ENCODE measurements at places on chromosomes 16 and 17.
A peak's percentile ranks its signal among the peaks of the same experiment; 100 is the strongest.

DNA sequence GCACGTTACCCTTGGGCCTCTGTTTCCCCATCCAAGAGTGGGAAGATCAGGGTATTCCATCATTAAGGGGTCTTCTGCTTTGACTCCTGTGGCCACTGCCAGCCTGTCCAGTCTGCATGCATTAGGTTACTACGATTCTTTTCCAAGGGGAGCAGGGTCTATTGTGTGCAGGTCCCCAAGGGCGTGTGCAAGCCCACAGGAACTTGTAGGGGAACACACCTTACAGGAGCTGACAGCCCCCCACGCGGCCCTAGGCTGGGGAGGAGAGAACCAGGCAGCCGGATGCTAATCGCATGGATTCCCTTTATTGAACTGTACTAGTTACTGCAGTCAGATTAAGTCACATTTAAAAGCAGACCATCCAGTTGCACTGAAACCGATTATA is 116.7 kb downstream of the C16orf78 start:
- no peak for DNase-seq

GRCh38 chr16:57643910-57644309 is 15.5 kb downstream of the ADGRG1 start:
- no peak for DNase-seq

DNA sequence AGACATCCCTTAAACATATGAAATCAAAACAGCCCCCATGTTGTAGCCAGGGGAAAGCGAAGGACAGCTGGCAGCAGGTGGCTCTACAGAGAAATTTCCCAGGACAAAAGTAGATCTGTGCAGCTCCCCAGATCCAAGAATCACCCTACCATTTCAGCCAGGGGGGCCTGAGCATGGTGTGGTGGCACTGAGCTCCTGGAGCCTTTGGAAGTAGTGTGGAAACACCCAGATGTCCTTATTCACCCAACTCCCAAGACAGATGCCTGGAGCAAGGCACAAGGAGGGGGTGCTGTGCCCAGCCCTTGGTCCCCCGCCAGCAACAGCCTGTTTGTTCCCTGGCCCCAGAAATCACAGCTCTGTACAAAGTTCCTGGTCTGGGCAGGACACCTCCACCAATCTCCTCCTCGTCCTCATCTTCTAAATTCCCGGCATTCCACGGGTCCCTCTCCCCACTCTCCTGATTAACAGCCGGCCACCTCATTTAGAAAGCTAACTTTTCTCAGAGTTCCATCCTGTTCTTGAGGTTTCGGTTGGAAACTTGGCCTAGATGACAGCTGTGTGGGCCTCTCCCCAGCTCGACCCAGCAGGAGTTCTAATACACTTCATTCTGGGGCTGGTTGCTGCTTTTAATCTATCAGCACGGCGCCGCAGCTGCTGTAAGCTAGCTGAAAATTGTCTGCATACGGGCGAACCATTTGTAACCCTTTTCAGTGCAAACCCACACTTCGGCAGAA is 191.1 kb downstream of the C16orf78 start:
- no peak for DNase-seq

- DNase-seq: no peak
Measured at GRCh38 chr17:5759501-5759925, 175.2 kb upstream of the NLRP1 start.

GRCh38 chr17:33015716-33016346 is 24.2 kb downstream of the SPACA3 start:
- no peak for DNase-seq

DNA sequence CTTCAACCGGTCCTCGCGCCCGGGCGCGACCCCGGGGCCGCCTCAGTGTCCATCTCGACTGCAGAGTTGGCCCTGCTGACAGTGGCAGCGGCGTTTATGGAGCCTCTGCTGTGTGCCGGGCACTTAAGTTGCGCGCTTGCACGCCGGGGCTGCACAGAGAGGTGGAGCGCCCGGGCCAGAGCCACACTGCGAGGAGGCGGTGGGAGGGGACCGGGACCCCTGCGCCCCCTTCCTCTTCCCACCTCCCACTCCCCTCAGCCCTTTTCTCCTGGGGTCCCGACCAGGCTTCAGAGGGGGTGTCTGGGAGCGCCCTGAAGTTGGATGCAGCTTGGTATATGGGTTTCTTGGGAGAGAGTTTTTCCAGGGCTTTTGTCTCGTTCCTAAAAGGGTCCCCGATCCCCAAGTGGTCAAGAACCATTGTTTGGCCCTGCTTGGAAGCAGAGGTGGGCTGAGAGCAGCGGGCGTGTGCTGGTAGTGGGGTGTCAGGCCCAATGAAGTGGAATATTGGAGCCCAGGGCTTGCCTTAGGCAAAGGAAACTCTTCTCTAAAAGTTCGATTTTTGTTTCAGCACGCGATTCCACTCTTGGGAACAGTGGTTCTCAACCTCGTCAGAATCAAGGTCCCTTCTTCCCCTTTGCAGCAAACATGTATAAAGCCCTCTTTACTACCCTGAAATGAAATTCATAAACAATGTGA is 605 bp downstream of the MRTFB start:
- DNase-seq: no peak

GRCh38 chr16:84839956-84840355 is 20.2 kb downstream of the CRISPLD2 start:
- peak; percentile 70 for DNase-seq

DNA sequence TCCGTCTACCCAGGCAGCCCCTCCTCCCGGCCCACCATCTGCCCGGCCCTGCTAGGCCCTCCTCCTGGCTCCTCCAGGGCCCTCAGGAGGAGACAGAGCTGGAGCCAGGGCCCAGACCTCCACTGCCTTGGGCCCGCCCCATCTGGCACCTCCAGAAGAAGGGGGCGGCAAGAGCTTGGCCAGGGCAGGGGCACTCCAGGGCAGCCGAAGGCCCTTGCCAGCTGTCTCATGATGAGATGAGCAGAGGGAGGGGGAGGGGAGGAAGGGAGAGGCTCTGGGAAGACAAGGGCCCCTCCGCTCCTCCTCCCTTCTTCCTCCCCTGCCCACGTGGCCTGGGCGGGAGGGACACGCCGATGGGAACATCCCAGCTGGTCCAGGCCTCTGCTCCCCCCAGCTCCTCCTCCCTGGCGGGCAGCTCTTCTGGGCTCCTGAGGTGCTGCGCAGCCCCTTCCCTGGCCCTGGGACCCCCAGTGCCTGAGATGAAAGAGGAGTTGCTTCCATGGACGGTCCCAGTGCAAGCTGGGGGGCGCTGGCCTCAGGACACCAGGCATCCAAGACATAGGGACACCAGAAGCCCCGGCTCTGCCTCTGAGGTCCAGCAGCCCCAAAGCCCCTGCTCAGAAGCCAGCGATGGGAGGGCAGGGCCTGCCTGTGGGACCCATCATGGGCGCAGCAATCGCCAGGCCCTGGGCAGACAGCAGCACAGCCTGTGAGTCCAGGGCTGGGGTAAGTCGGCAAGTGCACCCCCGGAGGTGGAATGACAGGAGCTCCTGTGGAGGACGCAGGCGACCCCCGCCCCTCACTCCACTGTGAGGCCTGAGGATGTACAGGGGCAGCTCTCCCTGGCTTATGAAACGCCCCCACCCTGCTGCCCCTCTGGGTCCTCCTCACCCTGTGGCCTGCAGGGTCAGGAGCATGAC is 23.6 kb upstream of the ENPP7 start:
- no peak for DNase-seq
